Anterior cingulate cortex (tissue), 58 donors: ENCODE measurements at places on chromosomes 5 and 9.

DNA sequence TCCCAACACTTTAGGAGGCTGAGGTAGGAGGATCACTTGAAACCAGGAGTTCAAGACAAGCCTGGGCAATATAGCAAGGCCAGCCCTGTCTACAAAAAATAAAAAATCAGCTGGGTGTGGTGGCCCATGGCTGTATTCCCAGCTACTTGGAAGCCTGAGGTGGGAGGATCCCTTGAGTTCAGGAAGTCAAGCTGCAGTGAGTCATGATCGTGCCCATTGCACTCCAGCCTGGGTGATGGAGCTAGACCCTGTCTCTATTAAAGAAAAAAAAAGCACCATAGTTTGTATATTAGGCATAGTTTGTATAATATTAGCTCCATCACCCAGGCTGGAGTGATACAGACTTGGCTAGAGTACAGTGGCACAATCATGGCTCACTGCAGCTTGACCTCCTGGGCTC is 9.6 kb upstream of the NME5 start:
- no peak for DNase-seq

DNA sequence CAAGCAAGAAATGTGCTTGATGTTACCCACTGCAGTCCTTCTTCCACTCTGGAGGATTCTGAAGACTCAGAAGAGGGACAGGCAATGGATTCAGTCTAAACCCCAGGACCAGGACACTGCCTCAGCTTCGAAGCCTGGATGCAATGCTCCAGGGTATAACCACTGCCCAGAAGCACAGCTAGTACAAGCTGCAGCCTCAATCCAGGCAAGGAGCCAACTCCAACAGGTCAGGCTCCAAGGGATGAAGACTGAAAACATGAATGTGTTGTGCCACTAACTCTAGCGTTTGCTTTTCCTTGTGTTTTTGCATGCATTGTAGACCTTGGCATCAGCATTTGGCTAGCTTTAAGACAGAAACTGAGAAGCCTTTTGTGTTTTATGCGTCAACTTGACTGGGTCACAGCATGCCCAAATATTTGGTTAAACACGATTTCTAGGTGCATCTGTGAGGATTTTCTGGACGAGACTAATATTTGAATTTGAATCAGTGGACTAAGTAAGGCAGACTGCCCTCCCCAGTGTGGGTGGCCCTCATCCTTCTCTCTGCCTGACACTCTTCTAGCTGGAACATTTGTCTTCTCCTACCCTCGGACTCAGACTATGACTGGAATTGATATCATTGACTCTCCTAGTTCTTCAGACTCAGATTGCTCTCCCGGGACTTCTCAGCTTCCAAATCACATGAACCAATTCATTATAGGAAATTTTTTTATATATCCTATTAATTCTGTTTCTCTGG is 20.5 kb upstream of the GPX3 start:
- DNase-seq, result peak; percentile 13

- DNase-seq, result no peak
These were observed 51.2 kb downstream of the SGCD start for GRCh38 chr5:156378159-156378558.

DNA sequence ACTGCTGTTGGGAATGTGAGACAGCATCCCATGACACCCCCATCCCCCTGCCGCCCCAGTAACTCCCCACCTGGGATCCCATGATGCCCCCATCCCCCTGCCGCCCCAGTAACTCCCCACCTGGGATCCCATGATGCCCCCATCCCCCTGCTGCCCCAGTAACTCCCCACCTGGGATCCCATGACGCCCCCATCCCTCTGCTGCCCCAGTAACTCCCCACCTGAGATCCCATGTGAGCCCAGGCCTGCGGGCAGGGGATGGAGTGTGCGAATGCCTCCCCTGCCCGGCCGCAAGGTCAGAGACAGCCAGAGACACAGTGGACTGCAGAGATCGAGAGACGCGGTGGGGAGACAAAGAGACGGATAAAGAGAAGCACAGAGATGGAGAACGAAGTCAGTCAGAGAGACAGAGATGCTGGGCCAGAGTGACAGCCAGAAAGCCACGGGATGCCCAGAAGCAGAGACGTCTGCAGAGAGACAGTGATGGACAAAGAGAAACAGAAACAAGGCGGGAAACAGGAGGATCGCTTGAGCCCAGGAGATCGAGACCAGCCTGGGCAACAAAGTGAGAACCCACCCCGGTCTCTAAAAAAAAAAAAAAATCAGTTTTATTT is 992 bp downstream of the SH2D3C start:
- no peak for DNase-seq

- peak; percentile 18 for DNase-seq
These were observed 23.9 kb upstream of the MAPK9 start for GRCh38 chr5:180315762-180316212.

DNA sequence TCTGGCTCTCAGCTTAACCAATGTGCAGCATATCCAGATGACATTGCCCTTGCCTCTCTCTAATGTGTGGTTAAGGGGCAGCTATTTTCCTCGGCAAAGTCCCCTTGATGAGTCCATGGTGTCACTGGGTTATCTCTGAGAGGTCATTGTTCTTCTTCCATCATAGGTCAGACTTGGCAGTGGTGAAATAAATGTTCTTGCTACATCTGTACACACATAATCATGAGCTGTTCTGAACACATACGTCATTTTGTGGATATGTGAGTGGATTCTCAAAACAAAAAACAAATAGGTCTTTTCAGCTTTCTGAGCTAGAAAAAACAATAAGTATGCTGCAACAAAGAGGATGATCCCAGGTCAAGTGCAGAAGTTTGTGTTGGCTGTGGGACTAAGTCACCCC is 134.7 kb upstream of the PTPN3 start:
- no peak for DNase-seq

- DNase-seq, result no peak
These were observed 138.2 kb upstream of the PLPPR1 start for GRCh38 chr9:100890321-100890720.

DNA sequence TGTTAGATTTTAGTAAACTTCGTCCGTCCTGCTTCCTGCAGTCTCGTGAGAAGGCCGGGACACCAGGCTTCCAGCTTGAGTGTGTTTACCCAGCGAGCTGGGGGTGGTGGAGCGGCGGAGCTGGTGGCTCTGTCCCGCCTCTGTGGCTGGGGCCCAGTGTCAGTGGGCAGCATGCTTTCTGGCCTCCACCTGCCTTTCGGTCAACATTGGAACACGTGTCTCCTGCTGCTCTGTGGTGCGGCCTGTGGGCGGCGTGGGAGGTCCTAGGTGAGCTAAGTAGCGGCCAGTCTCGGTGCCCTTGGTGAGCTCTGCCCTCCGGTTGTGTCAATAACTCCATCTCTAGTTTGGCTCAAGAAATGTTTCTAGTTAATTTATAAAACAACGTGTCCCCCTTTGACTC is 125.9 kb downstream of the GADD45G start:
- DNase-seq, result no peak

DNA sequence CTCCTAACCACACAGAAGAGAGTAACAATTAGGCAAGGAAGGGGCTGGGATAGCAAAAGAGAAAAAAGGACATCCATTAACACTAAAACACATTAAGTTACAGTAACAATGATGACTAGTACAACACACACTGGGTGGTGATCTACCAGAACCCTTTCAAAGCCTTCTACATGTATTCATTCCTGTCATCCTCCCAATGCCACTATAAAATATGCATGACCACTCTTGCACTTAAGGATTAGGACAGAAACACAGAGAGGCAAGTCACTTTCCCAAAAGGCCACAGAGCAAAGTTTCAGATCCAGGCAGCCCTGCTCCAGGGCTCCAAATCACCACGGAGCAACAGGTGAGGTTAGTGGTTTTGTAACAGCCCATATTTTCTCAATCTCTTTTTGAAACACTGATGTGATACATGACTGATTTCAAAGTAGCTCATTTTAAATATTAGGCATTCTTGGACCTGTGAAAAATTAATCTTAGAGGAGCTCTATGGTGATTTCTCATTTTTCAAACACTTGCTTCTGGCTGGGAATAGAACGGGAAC is 86.7 kb downstream of the AUH start:
- DNase-seq, result no peak

- no peak for DNase-seq
These were observed 9.7 kb downstream of the SPATA9 start for GRCh38 chr5:95673081-95673480.

DNA sequence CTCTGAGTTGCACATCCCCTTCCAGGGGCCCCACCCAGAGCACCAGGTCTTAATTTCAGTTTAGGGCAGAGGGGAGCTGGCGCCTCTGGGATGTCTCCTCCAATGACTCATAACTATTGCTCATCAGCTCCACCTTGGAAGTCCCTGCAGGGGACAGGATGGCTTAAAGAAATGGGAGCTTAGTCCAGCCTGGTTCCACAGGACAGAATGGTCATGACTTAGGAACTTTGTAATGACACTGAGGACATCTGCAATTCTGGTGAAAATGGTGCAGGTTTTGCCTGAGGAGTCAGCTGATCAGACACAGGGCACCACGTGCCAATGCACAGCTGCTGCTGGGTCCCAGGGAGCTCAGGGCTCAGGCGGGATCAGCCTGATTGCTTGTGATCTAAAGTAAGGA is 16.4 kb upstream of the PPP1R26 start:
- no peak for DNase-seq

- DNase-seq, result peak; percentile 77
These were observed 32.1 kb upstream of the SPRY4 start for GRCh38 chr5:142356716-142357468.

DNA sequence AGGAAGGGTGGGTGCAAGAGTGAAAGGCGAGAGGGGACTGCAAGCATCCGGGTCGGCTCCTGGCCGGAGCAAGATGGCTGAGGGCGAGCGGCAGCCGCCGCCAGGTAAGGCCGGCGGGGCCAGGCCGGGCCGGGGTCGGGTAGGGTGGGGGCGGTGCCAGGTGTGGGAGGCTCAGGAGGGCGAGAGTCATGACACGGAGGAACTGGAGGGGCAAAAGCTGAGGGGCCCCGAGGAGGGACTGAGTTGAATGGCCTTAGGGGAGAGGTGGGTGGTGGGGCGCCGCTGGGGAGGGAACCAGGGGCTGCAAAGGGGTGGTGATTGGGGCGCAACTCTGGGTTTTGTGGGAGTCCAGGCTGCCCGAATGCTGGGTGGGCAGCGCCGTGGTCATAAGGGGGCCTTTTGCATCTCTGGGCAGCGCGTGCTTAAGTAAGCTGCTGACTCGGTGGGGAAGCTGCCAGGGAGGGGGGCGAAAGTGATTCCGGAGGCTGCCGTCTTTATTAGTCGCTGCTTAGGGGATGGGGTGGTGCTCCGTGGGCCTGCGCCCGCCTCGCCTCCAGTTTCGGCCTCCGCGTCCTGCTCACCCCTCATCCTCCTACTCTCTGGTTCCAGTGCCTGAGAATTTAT is 425 bp downstream of the PTPA start:
- DNase-seq, result no peak

DNA sequence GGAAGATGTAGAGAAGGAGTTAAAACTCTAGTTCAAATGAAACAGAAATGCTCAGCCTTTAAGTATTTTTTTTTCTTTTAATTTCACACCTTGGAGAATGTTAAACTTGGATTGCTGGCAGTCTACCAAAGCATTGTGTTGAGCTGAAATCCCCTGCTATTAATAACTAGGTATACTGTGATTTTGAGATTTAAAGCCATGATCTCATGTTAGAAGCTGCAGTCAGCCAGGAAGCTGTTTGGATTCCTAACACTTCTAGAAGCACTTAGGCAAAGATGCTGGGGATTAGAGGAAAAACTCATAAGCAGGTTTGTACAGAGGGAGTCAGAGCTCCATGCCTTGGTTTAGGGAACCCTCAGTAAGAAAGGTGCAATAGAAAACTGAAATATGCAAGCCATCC is 141.4 kb downstream of the KIF4B start:
- no peak for DNase-seq

DNA sequence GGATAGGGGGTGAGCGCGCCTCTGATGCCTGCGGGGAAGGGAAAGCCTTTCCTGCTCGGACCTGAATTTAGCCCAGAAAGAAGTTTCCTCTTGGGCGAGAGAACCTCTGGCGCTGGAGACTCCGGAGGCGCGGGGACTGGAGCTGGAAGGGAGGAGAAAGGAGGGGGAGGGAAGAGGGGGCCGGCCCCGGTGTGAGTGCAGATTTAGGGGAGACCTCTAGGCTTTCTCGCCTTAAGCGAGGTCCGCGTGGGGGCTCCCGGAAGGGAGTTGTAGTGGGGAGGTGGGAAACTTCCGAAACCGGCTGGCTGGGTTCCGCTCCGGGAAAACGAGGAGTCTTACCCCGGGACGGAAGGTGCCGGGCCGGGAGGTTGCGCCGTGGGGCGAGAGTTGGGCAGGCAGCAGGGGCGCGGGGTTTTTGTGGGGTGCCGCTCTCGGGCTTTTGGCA is 1.3 kb downstream of the PCSK5 start:
- no peak for DNase-seq

- DNase-seq, result no peak
These were observed 54.1 kb downstream of the IPPK start for GRCh38 chr9:92615790-92616189.

GRCh38 chr5:52893863-52894262 is 95.3 kb upstream of the ITGA2 start:
- DNase-seq, result no peak

GRCh38 chr9:15824310-15824709 is 271.5 kb downstream of the CCDC171 start:
- no peak for DNase-seq

GRCh38 chr5:102154291-102154690 is 141.8 kb downstream of the SLCO4C1 start:
- no peak for DNase-seq

GRCh38 chr5:124132843-124133242 is 613.6 kb downstream of the ZNF608 start:
- DNase-seq, result no peak

GRCh38 chr5:149320791-149321330 is 24.4 kb upstream of the GRPEL2 start:
- DNase-seq, result no peak

- DNase-seq, result no peak
These were observed 89.8 kb downstream of the NTRK2 start for GRCh38 chr9:84759300-84759750.

DNA sequence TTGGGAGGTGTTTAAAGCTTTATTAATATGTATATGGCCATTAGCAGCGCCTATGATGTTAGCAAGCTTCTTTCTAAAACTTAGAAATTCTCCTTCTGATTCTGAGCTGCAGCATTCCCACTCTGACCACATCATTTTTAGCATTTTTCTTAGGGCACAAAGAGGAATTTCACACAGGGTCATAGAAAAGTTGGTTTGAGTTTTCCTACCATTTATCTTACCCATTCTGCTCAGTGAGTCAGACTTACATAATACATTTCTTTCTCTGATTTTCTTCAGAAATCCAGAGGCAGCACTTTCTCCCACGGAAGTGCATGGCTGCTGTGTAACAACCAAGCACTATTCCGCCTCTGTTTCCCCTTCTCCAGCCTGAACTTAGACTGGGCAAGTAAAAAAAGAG is 246.6 kb downstream of the ARL15 start:
- DNase-seq, result no peak

GRCh38 chr9:25935188-25935587 is 256.9 kb upstream of the TUSC1 start:
- no peak for DNase-seq

DNA sequence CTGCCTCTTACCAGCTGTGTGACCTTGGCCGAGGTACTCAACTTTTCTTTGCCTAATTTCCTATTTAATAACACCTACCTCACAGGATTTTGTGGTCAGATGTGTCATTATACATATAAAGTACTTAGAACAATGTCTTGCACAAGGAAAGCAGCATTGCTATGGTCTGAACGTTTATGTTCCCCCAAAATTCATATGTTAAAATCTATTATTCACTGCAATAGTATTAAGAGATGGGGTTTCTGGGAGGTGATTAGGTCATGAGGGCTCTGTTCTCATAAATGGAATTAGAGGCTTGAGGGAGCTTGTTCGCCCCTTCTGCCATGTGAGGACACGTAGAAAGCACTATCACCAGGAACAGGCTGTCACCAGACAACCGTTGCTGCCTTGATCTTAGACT is 10.9 kb upstream of the RNF145 start:
- no peak for DNase-seq

GRCh38 chr9:133342570-133342969 is 5.4 kb downstream of the MED22 start:
- no peak for DNase-seq
